Mammary microvascular endothelial cell (primary cell): ENCODE measurements at places on chromosomes 11 and 22. TPM values are rescaled to one million over a fixed set of nuclear protein-coding genes. Genes with fewer than 3 reads are reported as not detected.

The TRIM51 gene
- total RNA-seq, result not detected in 2 replicates

The OR8A1 gene
- total RNA-seq, result not detected in 2 replicates

The NRIP3 gene
- total RNA-seq, result 8.2 and 9.2 TPM in 2 replicates

The OR6A2 gene
- total RNA-seq, result 0.07 TPM in 1 of 2 replicates, not detected in the other

The OR4D5 gene
- not detected in 2 replicates for total RNA-seq

The GGTLC3 gene
- total RNA-seq, result not detected in 2 replicates

The TBX10 gene
- total RNA-seq, result not detected in 2 replicates

The NLRP10 gene
- not detected in 2 replicates for total RNA-seq

The FDX1 gene
- 11.5 and 15.9 TPM in 2 replicates for total RNA-seq

The ART1 gene
- not detected in 2 replicates for total RNA-seq

The TRMT2A gene
- total RNA-seq, result 42.1 and 43.6 TPM in 2 replicates

The ARAP1 gene
- 65.5 and 73.3 TPM in 2 replicates for total RNA-seq

The KDM4E gene
- total RNA-seq, result not detected in 2 replicates

The OR4X1 gene
- total RNA-seq, result not detected in 2 replicates

The NARS2 gene
- total RNA-seq, result 18.1 and 20.0 TPM in 2 replicates
